ENCODE measurements at places on chromosomes 1 and 21.

- DNase-seq: peak; percentile 73
Observed at GRCh38 chr1:156096640-156097391, 14.6 kb upstream of the MEX3A start.

DNA sequence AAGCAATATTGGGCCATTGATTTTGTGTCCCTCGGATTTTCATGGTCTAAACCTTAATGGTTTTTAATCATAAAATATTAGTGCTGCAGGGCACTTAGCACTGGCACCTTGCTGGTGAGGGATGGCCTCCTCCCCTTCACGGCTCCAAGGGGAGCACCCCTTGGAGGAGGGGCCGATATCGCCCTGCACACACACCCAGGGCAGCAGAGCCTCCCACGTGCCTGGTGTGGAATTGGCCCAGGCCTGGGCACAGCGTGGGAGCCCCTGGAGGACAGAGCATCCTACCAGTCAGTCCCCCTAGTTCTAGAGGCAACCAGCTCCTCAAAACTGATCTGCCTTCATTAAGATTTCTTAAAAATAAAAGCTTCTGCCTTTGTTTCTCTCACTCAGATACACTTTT is 90.7 kb upstream of the CSF3R start:
- no peak for DNase-seq

DNA sequence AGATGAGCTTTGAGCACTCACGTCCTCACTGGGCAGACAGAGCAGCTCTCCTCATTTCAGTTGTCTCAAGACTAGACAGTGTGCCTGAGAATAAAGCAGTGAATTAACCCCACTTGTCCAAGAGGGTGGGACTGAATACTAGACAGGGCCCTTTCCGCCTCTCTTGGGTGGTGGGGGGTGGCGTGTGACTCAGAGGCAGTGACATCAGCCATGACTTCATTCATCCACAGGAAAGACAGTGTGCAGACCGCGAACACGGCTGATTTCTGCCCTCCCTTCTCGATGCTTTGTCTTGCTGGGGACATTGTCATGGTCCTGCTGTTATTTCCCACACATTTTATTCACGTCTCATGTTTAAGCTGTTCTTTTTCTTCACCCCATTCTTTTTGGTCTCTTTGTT is 64.9 kb downstream of the FGGY start:
- DNase-seq: no peak

DNA sequence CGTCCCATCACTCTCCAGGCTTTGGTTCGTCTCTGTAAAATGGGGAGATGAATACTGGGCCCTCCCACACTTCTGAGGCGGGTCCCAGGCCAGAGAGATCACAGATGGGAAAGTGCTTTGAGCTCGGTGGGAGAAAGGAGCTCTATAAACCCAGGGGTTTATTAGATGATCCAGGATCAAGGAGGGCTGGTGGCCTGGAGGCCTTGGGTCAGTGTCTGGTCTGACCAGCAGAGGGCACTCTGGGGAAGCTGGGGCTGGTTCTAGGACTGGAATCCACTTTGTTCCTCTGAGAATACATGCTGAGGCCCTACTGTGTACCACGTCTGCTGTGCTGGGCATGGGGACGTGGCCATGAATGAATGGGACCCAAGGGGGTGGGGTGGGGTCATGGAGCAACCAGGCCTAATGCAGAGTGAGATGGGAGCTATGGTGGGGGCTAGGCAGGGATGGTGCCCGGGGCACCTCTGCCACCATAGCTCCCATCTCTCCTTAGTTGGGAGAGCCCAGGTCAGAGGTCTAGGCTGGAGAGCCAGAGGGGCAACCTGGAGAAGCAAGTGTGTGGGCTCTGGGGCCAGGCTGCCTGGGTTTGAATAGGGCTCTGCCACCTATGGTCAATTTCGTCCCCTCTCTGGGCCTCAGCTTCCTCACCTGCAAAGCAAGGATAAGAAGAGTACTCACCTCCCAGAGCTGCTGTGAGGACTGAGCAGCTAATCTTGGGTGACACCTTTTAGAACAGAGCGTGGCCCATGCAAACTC is 9.0 kb upstream of the FAM131C start:
- DNase-seq: peak; percentile 35

DNA sequence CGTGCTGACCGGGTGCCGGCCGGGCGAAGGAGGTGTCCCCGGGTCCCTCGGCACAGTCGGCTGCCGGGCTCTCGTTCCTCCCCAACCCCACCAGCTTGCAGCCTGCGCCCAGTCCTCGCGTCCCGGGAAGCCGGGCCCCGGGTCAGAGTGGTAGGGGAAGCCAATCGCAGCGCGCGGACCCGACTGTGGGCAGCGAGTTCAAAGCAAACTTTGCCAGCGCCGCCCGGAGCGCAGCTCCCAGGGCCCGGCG is 328 bp downstream of the MYCL start:
- DNase-seq: no peak

GRCh38 chr21:33293811-33294216 is 27.6 kb downstream of the IL10RB start:
- DNase-seq: no peak

- DNase-seq: no peak
Observed at GRCh38 chr1:165884690-165885304, 57.4 kb downstream of the UCK2 start.

- DNase-seq: no peak
Observed at GRCh38 chr1:94702442-94702815, 117.7 kb upstream of the SLC44A3 start.

- DNase-seq: no peak
Observed at GRCh38 chr21:43591571-43591970, 67.7 kb downstream of the HSF2BP start.

GRCh38 chr1:61011561-61012263 is 70.6 kb upstream of the NFIA start:
- DNase-seq: no peak

GRCh38 chr1:204541626-204542025 is 25.4 kb downstream of the MDM4 start:
- DNase-seq: no peak

DNA sequence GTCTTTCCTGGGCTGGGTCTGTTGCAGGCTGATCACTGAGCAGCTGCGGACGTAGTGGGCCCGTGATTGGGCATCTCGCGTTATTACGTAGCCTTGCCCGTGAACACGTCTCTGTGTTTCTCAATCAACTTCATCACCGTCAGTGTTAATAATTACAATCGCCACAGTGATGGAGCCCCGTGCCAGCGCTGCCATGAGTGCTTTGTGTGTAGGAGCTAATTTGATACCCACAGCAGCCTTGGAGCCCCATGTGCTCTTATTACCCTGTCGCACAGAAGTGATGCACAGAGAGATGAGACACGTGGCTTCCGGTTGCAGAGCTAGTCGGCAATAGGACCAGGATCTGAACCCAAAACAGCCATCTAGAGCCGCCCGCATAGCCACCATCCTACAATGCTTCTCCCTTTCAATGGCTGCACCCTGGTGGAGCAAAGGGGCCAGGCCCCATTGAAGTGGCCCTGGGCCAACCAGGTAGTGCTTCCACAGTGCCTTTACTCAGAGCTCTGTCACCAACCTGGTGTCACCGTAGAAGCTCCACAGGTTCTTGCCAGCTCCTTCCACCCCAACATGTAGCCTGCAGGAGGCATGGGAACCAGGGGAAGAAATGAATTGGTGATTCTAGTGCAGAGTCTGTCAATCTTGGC is 398.5 kb upstream of the VAMP3 start:
- DNase-seq: no peak

GRCh38 chr1:172275478-172275877 is 145.0 kb upstream of the C1orf105 start:
- DNase-seq: no peak

DNA sequence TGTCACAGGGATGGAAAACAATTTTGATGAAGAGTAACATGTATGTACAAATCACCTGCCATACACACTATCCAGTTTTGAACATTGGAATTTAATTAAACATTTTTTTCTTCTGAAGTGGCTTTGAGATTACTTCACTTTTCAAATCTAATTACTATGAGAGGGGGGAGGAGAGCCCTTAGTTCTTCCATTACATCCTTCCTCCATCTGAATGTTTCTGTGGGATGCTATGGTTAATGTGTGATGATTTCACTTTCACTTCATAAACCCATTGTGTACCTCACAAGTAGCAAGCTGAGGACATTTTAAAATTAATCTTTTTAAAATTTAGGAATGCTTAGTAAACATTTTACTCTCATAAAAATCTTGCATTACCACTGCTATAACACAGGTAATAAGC is 156.9 kb downstream of the RUNX1 start:
- DNase-seq: no peak

- DNase-seq: no peak
Observed at GRCh38 chr1:200496937-200497336, 87.1 kb upstream of the ZNF281 start.

DNA sequence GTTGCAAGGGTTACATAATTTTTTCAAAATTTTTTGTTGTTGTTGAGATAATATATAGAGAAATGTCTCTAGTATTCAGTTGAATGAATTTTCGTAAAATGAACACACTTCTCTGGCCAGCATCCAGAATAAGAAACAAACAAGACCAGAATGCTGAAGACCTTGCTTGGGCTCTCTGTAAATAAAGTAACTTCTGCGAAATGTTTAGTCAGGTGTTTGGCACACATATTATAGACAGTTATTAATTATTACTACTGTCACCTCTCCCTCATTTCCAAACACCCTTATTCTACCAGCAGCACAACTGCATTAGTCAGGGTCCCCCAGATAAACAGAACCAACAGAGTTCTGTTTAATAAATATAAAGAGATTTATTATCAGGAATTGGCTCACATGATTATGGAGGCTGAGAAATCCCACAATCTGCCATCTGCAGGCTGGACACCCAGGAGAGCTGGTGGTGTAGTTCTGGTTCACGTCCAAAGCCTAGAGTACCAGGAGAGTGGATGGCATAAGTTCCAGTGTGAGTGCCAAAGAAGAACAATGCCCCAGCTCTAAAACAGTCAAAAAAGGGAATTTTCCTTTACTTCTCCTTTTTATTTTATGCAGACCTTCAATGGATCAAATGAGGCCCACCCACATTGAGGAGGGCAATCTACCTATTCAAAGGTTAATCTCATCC is 44.1 kb upstream of the KCND3 start:
- DNase-seq: no peak

- no peak for DNase-seq
Observed at GRCh38 chr21:15850645-15851044, 120.9 kb downstream of the USP25 start.

DNA sequence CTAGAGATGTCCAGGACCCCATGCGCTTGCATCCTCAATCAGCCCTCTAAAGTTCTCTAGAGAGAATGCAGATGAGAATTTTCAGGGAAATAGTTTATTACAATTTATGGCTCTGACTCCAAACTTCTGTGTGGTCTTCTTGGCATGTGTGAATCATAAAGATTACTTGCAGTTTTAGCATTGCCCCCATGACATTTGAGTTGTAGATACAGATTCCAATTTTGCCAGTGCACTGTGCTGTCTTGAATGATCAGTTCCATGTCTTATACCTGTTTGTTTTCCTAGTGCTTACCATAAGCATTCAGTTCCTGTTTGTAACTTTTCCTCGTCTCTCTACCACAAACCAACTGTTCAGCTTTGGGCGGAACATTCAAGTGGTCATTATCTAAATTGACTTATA is 4.8 kb downstream of the KRTAP21-3 start:
- no peak for DNase-seq

DNA sequence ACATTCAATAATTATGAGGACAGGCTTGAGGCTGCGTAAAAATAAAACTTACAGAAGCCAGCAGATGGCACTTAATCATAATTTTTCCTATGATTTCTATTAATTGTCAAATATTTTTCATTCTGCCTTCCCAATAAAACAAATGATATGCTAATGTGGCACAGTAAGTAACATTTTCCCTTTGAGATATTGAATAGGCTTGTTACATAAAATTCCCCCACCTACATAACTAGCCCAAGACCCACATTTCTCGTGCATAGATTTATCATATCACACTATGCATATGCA is 55.4 kb upstream of the PTGFRN start:
- no peak for DNase-seq

- DNase-seq: no peak
Observed at GRCh38 chr1:164703960-164704411, 145.0 kb downstream of the PBX1 start.

DNA sequence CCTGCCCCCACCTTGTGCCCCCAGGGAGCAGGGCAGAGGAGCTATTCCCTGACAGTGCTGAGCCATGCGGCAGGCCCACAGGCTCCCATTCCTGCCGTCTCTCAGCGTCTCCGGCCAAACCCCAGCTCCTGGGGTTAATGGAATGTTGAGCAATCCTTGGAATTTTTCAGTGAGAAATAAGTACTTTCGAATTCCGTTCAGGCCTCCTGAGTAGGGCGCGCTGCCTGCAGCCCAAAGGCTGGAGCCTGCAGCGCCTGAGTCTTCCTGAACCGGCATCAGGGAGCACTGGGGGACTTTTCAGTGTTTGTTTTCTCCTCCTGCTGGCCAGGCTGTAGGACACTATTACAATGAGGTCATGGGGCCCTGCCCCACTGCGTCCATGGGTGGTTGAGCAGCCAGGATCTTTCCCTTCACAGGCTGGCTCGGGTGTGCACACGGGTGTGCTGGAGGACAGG is 33.3 kb upstream of the CSF1 start:
- no peak for DNase-seq

DNA sequence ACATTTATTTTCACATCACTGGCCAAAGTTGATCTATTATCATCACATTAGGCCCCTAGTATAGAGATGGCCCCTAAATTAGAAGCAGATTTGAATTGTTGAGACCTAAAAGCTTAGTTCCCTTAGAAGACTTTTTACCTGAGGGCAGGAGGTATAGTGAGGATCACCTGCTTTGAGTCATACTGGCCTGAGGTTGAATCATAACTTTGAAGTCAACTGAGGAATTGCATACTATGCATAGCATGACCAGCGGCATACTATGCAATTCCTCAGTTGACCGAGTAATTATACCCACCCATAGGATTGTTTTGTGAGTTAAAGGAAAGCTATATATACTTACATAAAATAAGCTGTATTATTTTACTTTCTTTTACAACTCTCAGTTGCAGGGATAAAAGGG is 50.3 kb upstream of the DPH5 start:
- DNase-seq: no peak

DNA sequence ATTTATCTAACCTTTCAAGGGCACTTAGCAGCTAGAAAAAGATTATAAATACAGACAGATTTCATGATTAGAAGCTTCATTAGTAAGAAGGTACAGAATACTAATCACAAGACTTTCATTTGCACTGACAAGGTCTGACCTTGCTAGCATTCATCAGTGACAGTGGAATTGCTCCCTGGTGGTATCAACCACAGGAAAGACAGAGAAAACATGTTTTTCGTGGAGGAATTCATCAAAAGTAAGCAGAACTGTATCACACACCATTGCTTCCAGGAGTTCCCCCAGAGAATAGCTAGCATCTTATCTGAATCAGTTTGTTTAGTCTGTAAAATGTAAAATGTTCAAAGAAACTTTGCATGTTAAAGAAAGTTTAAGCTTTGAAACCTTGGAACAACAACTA is 20.6 kb upstream of the CRB1 start:
- no peak for DNase-seq

- no peak for DNase-seq
Observed at GRCh38 chr1:203408486-203409481, 57.9 kb upstream of the FMOD start.

- no peak for DNase-seq
Observed at GRCh38 chr21:27112186-27112585, 145.3 kb upstream of the ADAMTS5 start.
